ENCODE measurements at places on chromosomes 2 and 18.
A peak's percentile ranks its signal among the peaks of the same experiment; 100 is the strongest.

DNA sequence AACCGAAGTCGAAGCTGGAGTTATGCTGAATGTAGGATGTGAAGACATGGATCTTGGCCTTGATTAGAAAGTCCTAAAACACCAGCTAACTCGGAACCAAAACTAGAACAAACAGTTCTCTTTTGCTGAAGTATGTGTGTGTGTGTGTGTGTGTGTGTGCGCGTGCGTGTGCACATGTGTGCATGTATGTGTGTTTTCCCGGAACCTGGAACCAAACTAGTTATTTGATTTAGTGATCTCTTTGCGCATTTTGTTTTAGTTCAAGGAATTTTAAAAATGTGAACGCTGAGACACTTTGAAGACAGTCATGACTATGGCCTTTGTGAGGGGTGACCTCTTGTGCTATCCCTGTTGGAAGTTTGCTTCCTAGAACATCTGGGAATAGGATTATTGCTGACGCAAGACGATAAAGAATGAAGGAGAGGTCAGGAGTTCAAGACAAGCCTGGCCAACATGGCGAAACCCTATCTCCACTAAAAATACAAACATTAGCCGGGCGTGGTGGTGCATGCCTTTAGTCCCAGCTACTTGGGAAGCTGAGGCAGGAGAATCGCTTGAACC lies 23.8 kb downstream of the FHL2 start:
- DNase-seq, result no peak

DNA sequence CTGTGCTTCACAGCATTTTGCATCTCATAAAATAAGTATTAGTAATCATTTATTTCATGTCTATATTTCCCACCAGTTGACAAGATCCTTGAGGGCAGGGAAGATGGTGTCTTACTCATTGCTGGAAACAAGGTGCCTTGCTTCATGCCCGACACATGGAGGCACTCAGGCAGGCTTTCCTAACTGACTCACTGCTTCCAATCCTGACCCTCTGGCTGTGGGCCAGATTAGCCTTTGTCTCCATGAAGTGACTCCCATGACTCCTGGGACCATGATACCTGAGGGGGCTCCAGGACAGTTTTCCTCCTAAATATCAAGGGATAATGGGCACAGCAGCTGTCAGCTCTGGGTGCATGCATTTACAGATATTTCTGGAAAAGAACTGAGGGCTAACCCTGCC lies 275.1 kb downstream of the AGPS start:
- DNase-seq, result no peak

- no peak for DNase-seq
Observed at GRCh38 chr2:24075259-24075658, 867 bp downstream of the SF3B6 start.

DNA sequence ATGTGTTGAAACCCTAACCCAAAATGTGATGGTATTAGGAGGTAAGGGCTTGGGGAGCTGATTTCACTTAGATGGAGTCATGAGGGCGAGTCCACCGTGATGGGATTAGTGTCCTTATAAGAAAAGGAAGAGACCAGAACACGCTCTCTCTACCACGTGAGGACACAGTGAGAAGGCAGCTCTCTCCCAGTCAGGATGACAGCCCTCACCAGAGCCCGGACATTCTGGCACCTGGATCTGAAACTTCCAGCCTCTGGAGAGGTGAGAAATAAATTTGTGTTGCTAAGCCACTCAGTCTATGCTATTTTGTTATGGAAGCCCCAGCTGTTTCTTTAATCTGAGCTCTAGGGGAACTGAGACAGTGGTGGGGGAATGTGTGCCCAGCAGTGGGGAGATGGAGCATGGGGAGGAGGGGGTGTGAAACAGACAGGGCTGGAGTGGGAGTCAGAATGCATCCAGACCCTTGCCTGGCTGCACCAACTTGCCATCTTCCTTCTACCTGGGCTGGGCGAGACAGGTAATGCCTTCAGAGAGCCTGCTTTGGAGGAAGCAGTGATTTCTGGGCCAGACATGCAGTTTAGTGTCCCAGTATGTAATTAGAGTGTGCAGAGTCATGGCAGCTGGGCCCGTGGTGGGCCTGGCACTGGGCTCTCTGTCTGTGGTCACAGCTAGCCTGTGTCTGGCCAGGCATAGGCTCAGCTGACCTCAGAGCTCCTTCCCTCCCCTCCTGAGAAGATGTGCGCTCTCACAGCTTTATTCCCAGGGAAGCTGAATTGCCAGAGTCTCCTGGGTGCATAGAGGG lies 38.1 kb downstream of the RHOB start:
- no peak for DNase-seq

DNA sequence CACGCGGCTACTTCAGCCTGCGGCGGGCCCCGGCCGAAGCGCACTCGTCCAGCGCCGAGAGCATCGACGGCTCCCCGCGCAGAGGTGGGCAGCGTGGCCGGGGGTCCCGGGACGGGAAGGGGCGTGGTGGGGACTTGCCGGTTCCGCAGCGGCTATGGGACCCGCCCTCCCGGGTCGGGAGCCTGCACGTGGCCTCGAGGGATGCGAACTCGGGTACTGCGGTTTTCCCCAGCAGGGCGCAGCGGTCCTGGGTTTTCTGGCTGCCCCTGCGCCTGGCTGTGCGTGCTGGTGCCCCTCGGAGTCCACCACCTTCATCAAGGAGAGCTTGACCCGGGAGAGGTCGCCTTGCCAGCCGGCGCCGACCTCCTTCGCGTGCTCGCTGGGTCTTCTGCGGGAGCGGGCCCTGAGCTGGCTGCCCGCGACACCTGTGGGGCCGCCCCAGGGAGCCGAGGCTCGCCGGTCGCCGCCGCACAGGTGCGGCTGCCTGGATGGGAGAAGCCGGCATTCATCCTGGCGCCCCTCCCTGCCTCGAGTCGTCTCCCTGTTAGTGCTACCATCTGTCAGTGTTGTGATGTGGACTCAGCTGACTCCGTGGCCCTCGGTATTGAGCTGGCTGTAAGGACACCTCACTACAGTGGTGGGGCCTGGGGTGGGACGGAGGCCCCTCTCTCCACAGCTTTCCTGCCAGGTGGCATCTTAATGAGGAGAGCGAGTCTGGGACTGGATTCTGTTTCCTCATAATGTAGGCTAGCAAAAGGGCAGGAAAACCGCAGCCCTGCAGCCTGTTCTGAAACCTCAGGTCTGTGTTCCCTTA lies 177.3 kb downstream of the AGAP1 start:
- peak; percentile 15 for DNase-seq
